BJ (cell line): ENCODE measurements at places on chromosomes 5 and 9.

- no peak for DNase-seq
Observed at GRCh38 chr9:133148199-133149129, 15.2 kb downstream of the GBGT1 start.

- no peak for DNase-seq
Observed at GRCh38 chr9:22160221-22160620, 151.1 kb upstream of the CDKN2B start.

DNA sequence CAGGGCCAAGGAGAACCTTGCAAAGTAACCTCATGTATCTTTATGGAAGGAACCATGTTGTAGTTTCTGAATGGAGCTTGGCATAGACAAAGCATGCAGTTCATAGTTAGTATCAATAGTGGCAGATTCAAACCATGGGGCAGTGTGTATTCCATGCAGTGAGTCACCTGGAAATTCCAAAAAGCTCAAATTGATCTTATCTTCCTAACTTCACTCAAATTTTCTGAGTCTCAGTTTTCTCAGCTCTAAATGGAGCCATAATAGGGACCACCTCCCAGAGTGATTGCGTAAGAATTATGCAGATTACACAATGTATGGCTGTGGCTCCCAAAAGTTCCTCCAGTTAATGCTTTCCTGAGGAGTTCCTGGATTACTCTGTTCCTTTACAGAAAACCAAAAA, 549.9 kb upstream of the KLF4 start:
- no peak for DNase-seq

GRCh38 chr5:56615361-56616153, 199.8 kb upstream of the MAP3K1 start:
- DNase-seq = no peak

- DNase-seq = no peak
Observed at GRCh38 chr5:41955432-41956024, 30.4 kb downstream of the FBXO4 start.

GRCh38 chr9:114957558-114957957, 27.2 kb upstream of the TNFSF8 start:
- no peak for DNase-seq

- DNase-seq = no peak
Observed at GRCh38 chr9:136024696-136025316, 63.6 kb upstream of the UBAC1 start.

DNA sequence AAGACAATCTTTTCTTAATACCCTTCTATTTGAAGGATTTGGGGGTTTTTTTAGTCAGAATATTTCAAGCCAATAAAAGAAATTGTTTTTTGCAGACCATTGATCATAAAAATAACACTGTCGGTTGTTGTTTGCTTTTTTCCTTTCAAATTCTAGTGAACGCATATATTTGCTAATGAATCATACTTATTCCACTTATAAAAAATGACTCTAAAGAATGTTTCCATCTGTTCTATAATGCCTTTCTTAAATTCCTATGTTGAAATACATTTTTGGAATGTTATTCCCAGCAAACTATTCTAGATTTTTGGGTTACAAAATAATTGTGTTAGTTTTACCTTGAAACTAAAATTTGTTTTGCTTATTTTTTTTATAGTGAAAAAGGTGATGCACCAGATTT, 32.2 kb downstream of the CWC27 start:
- no peak for DNase-seq

GRCh38 chr5:159632866-159633265, 283.4 kb upstream of the ADRA1B start:
- no peak for DNase-seq
